Fibroblast of pulmonary artery (primary cell): ENCODE measurements at places on chromosomes 7 and 10.
A peak's percentile ranks its signal among the peaks of the same experiment; 100 is the strongest.

GRCh38 chr7:2175091-2175490, 57.7 kb downstream of the MAD1L1 start:
- no peak for DNase-seq

DNA sequence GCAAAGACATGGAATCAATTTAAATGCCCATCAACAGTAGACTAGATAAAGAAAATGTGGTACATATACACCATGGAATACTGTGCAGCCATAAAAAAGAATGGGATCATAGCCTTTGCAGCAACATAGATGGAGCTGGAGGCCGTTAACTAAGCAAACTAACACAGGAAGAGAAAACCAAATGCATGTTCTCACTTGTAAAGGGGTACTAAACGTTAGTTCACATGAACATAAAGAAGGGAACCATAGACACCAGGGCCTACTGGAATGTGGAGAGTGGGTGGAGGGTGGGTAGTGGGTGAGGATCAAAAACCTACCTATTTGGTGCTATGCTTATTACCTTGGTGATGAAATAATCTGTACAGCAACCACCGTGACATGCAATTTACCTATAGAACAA, 78.4 kb upstream of the GSDME start:
- DNase-seq, result no peak

DNA sequence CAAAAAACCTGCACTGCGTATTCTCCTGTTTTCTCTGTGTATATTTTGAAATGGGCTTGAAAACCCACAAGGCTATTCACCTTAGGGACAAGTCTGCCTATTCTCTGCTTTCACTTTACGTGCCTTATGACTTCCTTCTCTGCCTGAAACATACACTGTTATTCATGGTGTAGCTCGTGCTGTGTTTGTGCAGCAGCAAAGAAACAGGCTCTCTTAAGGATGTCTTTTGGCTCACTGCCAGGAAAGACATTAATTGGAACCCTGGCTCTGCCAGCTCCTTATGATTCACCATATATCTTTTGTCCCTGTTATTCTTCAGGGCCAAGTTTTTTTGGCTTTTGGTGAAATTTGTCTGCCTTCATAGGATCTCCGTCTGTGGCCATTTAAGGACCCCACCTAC, 92.4 kb downstream of the TMEM106B start:
- DNase-seq, result peak; percentile 16

GRCh38 chr7:80132594-80132993, 2.0 kb upstream of the GNAI1 start:
- DNase-seq, result no peak

GRCh38 chr7:48083114-48083830, 5.8 kb upstream of the UPP1 start:
- peak; percentile 85 for DNase-seq

- DNase-seq, result no peak
Measured at GRCh38 chr7:31105256-31105950, 53.3 kb downstream of the ADCYAP1R1 start.

DNA sequence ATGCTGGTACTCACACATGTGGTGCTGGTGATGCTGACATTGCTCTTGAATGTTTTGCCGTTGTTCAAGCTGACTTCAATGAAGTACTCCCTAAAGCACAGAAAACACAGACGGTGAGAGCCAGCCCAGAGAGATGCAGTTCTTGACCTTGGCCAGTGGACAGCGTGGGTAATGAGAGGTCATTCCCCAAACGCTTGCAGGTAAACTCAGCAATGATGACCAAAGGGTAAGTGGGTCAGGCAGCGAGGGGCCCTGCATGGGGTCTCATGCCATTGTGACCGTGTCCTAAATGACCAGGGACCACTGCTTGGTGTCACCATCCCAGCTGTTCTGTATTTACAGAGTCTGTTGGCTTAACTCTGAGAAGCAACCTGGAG, 32.8 kb upstream of the ANTXRL start:
- DNase-seq, result no peak
